CD4-positive, alpha-beta T cell (primary cell): ENCODE measurements at places on chromosomes 11 and 22. TPM values are rescaled to one million over a fixed set of nuclear protein-coding genes. Genes with fewer than 3 reads are reported as not detected.

The MUC15 gene
- total RNA-seq, result not detected

The RIMBP3B gene
- total RNA-seq, result 0.11 TPM

The TMEM126B gene
- total RNA-seq, result 16.3 TPM

The HMGXB4 gene
- total RNA-seq, result 44.1 TPM

The OR8G1 gene
- not detected for total RNA-seq

The MUC2 gene
- not detected for total RNA-seq

The SYTL2 gene
- 35.4 TPM for total RNA-seq

The TEX54 gene
- total RNA-seq, result 0.59 TPM

The NEAT1 gene
- total RNA-seq, result 221 TPM

The SLC22A12 gene
- total RNA-seq, result not detected

The RAG1 gene
- total RNA-seq, result not detected

The MMP12 gene
- total RNA-seq, result not detected

The KCNC1 gene
- total RNA-seq, result not detected

The TTLL12 gene
- 5.0 TPM for total RNA-seq

The TRMU gene
- 65.4 TPM for total RNA-seq

The KCNJ11 gene
- total RNA-seq, result not detected

The TMEM132A gene
- total RNA-seq, result not detected

The NDUFS3 gene
- total RNA-seq, result 139 TPM

The C11orf91 gene
- 0.45 TPM for total RNA-seq

The CSNK2A3 gene
- 0.27 TPM for total RNA-seq

The FAM181B gene
- 0.08 TPM for total RNA-seq

The ZNRF3 gene
- 0.38 TPM for total RNA-seq

The SMIM35 gene
- total RNA-seq, result 0.08 TPM
